RWPE2 (cell line): ENCODE measurements at places on chromosomes 13 and 19.

GRCh38 chr13:96822895-96823294 lies 171.4 kb downstream of the OXGR1 start:
- no peak for DNase-seq

GRCh38 chr13:41942462-41943094 lies 18.3 kb downstream of the VWA8 start:
- DNase-seq = no peak

GRCh38 chr13:114087430-114087829 lies 45.0 kb downstream of the RASA3 start:
- peak; percentile 40 for DNase-seq

DNA sequence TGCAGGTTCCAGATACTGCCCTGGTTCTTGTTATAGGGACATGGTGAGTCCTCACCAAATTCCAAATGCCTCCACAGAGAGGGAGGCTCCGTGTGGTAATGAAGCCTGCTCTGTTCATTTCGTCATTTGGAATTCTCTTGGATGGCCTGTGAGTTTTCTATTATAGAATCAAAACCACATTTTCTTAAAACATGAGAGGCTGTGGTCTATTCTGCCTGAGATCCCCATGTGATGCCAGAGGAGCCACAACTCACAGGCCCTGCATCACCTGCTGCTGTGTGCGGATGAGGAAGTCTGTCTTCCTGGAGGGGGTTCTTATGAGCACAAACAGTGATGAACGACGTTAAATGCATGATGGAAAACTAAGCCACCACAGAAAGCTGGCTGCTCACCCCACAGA lies 264.4 kb downstream of the UQCRFS1 start:
- no peak for DNase-seq

- no peak for DNase-seq
Observed at GRCh38 chr13:100818711-100819110, 144.1 kb upstream of the TMTC4 start.

- no peak for DNase-seq
Observed at GRCh38 chr13:44191504-44192171, 182.0 kb upstream of the SERP2 start.

DNA sequence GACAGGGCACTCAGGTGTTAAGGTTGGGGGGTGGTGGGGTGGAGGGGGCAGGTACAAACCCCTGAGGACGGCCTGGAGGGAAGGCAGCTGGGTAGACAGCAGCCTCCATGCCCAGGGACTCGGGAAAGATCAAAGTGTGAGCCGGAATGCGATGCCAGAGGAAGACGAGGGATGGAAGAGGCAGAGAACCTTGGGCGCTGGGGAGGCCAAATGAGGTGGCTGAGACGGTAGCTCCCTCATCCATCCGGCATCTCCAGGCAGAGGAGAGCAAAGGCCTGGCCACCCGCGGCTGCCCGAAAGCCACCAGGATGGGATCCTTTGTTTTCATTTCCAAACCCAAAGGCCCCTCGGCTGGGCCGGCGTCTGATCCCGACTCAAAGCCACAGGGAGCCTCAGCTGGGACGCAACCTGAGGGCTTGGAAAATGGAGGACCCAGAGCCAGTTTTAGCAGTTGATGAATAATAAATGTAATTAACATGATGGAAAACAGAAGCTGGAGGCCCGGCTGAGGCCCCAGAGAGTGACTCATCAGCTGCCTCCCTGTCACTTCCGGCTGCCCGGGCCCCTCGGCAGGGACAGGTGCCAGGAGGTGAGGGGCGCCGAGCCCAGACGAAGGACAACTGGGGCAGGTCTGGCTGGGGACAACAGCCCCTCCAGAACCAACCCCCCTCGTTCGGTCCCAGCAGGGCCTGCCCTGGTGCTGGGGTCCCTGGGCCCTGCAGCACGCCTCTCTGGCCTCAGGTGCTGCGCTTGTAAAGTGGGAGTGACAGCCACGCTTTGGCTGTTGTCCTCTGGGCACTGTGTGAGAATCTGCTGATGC lies 61.6 kb downstream of the CEBPG start:
- DNase-seq = peak; percentile 49

- DNase-seq = no peak
Observed at GRCh38 chr19:44689290-44690130, 9.4 kb upstream of the CEACAM16 start.

GRCh38 chr19:15369594-15369891 lies 10.0 kb downstream of the AKAP8 start:
- DNase-seq = no peak

DNA sequence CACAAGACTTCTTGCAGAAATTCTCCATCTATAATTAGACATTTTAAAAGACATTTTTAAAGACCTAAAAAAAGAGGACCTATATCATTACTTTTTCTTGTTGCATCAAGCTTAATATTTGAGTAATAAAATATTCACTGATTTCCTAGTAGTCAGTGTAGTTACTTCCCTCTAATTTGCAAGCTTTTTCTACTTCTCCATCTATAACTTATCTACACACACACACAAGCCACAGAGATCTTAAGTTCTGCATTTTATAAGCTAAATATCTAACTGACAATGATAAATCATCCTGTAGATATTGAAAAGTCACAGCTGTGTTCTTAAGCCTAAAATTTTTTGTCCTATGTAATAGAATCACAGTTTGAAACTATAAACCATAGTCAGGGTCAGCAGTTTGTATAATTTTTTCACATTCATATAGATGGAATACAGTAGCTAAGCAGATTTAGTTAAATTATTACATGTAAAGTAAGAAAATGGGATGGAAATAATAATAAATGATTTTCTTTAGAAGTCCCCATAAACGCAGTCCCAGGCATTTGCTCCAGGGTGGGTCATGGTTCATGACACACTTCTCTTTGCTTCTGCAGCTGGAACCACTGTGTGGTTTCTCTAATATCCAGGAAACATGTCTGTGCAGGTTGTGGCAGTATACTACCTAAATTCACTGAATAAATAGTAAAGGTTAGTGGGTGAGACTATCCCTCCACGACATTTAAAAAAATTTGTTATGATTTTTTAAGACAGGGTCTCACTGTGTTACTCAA lies 60.2 kb downstream of the ESD start:
- no peak for DNase-seq

GRCh38 chr19:53432088-53432661 lies 391 bp downstream of the ZNF761 start:
- DNase-seq = no peak

GRCh38 chr19:15330801-15331418 lies 1.4 kb downstream of the BRD4 start:
- peak; percentile 69 for DNase-seq

DNA sequence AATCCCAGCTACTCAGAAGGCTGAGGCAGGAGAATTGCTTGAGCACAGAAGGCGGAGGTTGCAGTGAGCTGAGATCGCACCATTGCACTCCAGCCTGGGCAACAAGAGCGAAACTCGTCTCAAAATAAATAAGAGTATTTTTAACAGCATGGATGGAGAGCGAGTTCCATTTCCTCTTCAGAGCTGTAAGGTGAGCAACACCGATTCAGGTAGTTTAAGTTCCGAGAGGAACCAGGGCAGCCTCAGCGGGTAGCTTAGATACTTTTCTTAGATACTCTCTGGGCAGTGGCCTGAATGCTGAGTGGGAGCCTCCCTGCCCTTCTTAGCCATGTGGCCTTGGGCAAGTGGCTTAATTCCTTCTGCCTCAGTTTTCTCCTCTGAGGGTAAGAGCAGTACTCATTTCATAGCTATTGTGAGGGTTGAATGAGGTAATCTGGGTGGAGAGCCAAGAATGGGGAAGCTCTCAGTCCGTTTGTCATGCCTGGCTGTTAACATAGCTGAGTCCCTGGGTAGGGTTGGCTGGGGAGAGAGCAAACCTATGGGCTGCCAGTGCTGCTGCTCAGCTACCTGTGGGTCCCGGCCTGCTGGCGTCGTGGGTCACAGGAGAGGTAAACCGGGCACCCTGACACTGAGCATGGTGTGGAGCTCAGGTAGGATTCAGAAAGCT lies 4.1 kb downstream of the ATP11A start:
- no peak for DNase-seq

- no peak for DNase-seq
Observed at GRCh38 chr19:31329819-31330218, 19.4 kb downstream of the TSHZ3 start.

- DNase-seq = no peak
Observed at GRCh38 chr13:93976528-93976927, 503.0 kb downstream of the DCT start.

DNA sequence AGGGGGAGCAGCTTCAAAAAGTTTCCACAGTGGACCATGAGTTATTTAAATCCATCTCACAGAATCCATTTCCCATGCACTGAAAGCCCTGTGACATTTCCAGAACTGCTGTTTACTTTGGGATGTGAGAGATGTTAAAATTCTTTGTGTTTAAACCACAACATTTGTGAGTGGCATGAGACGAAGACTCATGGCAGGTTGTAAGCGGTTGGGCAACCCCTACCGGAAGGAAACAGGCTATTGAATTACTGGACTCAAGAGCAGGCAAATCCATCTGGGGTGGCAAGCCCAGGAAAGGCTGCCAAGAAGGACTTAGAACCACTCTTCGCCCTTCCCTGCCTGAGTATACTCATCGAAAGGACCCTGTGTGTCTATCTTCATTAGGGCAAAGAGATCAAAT lies 22.3 kb upstream of the CLDN10 start:
- no peak for DNase-seq

DNA sequence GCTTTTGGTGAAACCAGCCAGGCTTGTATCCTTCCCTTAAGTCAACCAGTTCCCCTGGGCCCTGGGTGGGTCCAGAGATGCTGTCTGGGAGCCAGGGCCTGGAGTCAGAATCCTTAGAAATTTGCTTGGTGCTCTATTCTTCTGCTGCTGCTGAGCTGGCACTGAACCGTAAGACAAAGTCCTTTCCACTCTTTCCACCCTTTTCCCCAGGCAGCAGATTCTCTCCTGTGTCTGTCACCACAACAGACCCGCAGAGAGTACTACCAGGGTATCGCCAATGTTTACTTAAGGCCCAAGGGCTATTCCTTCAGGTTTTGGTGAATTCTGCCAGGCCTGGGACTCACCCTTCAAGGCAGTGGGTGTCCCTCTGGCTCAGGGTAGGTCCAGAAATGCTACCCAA lies 12.2 kb downstream of the IFT88 start:
- no peak for DNase-seq

DNA sequence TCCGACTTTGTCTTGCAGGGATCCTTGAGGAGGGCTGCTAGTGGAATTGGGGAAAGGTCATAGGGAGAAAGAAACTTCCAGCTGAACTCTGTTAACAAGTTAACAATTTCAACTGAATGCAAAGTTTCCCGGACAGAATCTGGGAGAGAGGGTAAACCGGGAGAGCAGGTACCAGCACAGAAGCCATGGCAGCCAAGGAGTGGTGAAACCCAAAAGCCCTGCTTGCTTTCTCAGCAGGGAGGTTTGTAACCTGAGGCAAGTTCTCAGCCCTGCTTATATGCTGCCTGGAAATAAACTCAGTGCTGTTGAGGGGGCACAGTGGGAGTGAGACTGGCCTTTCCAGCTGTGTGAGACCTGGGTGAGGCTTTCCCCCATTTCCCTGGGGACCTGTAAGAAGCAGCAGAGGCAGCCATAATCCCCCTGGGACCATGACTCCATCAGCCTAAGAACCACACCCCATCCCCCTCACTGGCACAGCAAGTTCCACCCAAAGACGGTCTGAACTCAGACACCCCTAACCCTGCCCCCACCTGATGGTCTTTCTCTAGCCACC lies 84.0 kb downstream of the SUCLA2 start:
- no peak for DNase-seq

GRCh38 chr13:23811366-23812062 lies 77.7 kb downstream of the MIPEP start:
- no peak for DNase-seq

DNA sequence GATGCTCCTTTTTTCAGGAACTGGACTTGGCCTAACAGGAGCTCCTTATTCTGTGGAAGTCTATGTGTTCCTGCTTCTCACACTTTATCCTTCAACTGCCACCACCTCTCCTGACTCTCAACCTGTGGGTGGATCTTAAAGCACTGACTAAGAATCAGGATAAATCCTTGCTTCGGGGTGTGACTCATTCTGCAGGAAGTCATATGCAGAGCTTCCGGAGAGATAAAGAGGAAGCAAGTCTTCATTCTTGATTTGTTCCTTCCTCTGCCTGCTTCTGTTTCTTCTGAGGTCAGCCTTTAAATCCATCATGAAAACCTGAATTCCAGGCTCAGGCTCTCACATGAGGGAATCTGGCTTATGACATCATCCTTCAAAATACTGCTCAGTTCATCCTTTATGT lies 137.1 kb upstream of the ATXN8OS start:
- DNase-seq = no peak

DNA sequence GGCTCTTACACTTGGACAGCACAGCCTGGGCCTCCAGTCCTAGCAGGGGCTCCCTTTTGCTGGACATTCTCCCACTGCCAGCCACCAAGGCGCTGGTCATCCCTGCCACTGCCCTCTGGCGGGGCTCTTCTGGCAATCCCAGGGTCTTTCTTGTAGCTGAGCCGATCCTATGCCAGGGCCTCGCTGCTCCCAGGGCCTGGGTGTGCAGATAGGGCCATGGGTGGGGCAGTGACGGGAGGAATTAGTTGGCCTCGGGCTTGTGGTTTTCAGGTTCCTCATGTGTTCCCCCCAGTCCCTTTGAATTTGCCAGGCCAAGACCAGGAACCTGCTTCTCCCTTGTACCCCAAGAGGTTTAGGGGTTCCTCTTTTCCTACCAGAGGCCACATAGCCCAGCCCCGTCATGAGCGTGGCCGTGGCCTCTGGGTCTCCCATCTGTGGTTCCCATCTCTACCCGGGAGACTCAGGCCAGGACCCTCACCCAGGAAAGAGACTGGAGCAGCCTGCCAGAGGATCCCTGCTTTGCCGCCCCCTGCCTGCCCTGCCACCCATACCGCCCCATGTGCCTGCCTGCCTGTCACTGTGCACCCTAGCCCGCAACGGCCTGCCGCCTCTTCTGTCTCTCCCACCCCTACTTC lies 26.2 kb downstream of the TMED1 start:
- DNase-seq = no peak

GRCh38 chr13:89315287-89315686 lies 1644.1 kb downstream of the SLITRK5 start:
- DNase-seq = no peak
